ENCODE measurements at places on chromosomes 12 and 14.

DNA sequence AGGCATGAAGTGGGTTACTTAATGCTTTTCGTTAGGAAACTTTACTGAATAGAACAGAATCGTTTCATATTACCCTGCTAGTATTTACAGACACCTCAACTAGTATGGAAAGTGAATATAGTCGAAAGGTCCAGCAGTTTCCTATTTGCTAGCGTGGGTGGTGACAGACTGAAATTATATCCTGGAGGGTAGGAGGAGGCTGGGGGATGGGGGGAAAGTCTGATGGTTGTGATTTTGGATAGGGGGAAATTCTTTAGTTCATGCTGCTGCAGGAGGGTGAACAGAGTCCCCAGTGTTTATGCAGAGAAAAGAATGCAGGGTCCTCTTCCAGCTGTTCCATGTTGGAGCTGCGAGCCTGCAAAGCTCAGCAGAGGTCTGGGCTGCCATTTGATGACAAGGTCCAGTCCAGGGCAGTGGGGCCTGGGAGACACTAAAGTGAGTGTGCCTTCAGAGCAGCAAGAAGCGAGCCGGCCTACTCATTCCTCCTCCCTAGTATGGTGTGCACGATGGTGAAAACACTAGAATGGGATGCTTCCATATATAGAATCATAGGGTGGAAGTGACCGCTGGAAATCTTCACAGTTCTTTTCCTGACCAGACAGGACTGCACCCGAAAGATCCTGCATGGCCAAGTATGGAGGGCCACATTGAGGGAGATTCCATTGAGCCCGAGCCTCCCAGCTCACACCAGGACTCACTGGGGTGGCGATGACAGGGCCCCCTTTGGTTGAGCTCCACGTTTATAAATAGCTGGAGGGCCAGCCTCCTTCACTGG is 2.1 kb downstream of the SAMD4A start:
- peak; percentile 35 for DNase-seq

- no peak for DNase-seq
These were observed 5.5 kb upstream of the ATN1 start for GRCh38 chr12:6921996-6922946.

DNA sequence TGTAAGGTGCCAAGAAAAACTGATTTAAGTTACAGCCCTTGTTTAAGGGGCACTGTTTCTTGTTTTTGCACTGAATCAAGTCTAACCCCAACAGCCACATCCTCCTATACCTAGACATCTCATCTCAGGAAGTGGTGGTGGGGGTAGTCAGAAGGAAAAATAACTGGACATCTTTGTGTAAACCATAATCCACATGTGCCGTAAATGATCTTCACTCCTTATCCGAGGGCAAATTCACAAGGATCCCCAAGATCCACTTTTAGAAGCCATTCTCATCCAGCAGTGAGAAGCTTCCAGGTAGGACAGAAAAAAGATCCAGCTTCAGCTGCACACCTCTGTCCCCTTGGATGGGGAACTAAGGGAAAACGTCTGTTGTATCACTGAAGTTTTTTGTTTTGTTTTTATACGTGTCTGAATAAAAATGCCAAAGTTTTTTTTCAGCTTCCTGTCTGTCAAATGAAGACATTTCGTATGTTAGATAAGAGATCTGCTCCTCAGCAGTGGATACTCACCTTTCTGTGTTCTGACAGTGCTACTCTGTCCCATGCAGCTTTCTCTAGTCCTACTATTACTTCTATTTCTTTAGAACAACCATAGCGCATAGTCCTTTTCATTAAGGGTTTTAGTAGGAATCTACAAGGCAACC is 1.2 kb upstream of the PA2G4 start:
- no peak for DNase-seq

GRCh38 chr12:111596985-111597830 is 1.9 kb downstream of the ATXN2 start:
- peak; percentile 41 for DNase-seq

GRCh38 chr12:51242120-51242519 is 3.5 kb downstream of the DAZAP2 start:
- DNase-seq = no peak

- DNase-seq = peak; percentile 5
These were observed 105.8 kb downstream of the AVPR1A start for GRCh38 chr12:63045020-63045860.

DNA sequence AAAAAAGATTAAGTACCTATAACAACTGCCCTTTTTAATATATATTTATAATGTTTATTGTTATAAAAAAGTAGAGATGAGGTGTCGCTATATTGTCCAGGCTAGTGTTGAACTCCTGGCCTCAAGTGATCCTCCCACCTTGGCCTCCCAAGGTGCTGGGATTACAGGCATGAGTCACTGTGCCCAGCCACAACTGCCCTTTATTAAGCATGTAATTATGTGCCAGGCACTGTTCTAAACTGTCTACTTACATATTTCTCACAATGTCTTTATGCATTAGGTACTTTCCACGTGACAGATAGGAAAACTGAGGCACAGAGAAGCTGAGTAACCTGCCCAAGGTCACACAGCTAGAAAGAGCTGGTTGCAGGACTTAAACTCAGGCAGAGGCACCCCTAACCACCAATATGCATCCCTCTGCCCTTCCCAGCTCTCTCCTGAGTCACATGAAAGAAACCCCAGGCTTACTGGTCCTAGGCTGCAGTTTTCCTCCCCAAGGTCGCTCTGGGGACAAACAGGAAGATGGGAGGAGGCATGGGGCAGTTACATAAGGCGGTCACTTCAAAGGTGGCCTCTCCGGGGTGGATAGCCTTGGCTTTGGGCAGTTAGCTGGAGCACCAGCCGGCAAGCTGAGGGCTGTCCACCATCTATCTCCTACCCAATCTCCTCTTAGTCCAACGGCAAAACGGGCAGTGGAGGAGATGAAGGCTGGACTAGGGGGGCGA is 54.6 kb upstream of the TBX3 start:
- DNase-seq = no peak

DNA sequence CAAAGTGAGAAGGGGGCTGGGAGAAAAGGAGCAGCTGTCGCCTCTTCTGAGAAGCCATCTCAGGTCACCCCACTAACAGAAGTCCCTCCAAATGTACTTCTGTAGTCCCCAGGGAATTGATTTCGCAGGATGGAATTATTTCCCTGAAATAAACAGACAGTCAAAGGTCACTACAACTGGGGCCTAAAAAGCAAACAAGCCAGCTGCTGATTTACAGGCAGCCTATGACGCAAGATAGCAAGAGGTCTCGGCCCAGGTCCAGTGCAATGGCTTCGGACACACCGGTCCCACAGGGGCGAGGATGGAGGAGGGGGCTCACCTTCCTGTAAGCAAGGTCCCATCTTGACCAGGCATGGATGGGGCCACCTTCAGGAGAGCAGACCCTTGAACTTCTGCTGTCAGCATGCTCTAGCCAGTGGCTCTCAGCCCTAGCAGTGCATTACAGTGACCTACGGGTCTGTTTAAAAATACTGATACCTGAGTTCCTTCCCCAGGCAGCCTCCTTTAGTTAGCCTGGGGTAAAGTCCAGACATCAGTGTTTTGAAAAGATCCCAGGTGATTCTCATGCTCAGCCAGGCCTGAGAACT is 18.1 kb downstream of the NUAK1 start:
- DNase-seq = no peak

DNA sequence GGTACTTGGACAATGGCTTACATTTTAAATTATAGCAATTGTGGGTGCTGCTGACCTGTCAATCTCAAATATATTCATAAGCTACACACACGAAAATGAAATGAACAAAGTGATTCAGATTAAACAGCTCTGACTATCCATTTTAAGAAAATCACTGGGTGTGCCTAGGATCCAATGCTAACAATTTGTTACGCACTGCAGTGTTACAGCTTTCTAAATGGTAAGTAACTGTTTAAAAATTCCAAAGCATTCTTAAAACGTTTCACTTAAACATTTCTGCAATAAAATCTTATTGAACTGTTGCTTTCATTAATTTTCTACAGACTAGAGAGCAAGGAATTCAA is 18.9 kb downstream of the LMO3 start:
- no peak for DNase-seq

DNA sequence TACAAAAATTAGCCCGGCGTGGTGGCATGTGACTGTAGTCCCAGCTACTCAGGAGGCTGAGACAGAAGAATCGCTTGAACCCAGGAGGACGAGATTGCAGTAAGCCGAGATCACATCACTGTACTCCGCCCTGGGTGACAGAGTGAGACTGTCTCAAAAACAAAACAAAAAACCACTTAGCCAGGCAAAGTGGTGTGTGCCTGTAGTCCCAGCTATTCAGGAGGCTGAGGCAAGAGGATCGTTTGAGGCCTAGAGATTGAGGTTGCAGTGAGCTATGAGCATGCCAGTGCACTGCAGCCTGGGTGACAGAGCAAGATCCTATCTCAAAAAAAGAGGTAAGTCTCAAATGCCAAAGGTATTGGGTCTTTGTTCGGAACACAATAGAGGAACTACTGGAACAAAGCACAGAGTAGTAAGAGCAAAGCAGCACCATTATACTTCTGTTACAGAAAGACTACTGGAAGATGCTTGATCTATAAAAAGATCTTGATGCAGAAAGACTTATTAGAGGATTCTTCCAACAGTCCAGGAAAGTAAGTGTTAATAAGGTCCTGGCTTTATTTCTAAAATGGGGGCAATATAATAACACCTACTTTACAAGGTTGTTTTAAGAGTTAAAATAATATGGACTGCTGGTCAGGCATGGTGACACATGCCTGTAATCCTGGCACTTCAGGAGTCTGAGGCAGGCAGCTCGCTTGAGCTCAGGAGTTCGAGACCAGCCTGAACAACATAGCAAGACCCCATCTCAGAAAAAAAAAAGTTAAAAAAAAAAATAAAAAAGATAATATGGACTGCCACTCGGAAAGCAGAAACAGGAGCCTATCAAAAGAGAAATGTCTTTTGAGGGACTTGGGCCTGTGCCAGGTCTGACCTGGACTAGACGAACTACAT is 29.9 kb downstream of the BTBD7 start:
- DNase-seq = no peak

- no peak for DNase-seq
These were observed 314.9 kb downstream of the TMEM121 start for GRCh38 chr14:105841022-105842009.

GRCh38 chr12:113245695-113246477 is 24.6 kb downstream of the TPCN1 start:
- peak; percentile 90 for DNase-seq

DNA sequence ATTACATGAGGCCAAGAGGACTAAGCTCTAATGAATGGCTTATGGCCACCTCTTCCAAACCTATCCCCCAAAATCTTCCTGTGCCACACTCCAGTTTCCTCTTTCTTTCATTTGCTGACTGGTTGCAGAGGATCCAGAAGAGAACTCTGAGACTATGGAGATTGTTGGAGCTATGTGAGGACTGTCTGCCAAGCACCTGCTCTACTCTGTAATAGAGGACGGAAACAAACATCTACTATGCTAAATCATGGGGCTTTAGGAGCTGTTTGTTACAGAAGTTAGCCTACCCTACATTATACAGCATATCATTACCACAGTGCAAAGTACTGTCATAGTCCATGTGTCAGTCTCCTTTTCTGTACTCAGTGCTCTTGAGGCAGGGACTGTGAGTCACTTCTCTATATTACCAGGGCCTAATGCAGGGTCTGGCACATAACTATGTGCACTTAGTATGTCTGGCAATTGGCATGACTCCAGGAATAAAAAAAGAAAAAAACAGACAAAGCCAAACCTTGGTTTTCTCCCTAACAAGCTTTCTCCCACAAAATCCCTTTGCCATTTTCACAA is 95.1 kb downstream of the RPAP3 start:
- DNase-seq = no peak

DNA sequence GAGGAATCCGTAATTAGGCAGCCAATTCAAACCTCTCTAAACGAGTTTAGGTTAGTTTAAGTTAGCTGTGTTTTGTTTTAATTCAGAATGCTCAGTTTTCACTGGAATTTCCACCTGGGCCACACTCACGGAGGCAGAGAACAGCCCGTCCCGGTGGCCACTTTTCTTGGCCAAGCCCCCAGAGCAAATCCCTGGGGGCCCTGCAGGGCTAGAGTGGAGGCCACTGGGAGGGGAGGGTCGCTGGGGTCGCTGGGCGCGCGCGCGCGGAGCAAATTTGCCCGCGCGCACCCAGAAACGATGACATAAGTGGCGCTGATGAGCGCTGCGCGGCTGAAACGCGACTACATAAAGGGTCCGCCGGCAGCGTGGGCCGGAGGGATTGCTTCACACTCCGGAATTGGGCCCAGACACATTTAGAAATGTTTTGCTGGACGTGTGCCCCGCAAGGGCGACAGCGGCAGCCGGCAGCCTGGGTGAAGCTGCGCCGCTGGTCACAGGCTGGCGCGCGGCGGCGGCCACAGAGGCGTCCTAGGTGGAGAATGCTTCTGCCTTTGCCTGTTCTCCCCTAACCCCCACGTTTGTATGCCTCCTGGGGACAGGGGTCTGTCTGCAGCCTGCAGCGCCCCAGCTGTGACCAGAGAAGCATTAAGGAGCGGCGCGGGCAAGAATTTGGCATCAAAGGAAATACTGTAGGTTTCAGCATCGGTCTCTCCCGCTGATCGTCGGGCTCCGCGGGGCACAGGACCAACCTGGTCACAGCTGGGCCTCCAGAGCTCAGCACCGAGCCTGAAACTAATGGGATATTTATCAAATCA is 37.9 kb upstream of the TBX5 start:
- no peak for DNase-seq

- no peak for DNase-seq
These were observed 3.4 kb downstream of the DHH start for GRCh38 chr12:49091056-49091835.

DNA sequence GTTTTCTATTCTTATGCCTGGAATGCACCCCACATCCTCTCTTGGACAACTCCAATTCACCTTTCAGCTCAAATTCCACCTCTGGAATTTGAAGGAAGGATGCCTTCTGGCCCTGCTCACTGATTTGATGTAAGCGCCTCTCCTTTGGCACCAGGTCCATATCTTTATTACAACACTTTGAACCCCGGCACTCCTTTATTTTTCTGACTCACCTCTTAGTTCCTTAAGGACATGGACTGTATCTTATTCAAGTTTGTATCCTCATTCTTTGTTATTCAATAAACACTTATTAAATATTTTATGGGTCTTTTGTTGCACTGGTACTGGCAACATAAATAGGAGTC is 3.1 kb downstream of the GALC start:
- no peak for DNase-seq

GRCh38 chr12:98417266-98417665 is 98.1 kb upstream of the TMPO start:
- no peak for DNase-seq

DNA sequence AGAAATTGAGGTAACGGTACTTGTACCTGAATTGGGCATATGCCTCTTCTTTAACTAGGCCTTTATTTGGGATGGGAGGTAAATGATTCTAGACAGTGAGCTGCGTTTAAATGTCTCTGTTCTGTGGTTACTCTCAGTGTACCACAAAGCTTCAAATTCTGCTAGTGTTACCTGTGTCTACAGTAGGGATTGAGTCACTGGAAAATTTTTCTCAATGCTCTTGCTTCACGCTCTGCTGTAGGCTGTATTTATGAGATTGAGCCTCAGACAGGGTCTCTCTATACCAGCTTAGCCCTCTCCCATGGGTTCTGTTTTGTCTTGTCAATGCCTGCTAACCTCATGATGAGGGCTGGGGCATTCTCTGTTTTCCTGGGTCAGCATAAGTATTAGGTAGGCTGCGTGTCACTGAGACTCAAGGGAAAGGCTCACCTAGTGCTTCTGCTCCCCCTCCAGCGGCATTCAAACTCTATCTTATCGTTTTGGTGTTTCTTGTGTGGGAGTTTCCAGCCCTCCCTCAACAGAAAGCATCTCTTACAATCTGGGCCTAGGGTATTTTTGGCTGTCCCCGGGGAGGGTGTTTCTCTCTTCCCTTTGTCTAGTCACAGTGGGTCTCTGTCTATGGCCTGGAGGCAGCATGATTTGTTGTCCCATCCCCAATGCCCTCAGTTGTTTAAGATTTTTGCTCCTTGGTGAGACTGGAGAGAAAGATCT is 285.8 kb downstream of the ADGRD1 start:
- DNase-seq = no peak
